Neural progenitor cell (in vitro differentiated cells): ENCODE measurements at places on chromosomes 3 and 15. TPM values are rescaled to one million over a fixed set of nuclear protein-coding genes. Genes with fewer than 3 reads are reported as not detected.
A peak's percentile ranks its signal among the peaks of the same experiment; 100 is the strongest.

DNA sequence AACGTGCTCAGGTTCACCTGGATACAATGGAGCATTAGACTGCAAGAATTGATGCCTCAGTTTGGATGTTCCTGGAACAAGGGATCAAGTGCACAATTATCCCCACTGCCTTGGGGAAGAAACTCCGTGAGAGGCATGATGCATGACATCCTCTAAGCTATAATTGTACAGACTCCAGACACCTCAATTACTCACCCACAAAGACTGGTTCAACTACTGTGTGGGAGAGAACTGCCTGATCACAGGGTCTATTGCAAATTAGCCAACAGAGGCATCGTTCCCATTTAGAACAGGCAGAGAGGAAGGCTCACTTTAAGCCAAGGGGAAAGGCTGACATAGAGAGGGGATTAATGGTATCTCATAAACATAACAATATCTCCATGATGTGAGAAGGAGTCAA lies 43.5 kb downstream of the ARRDC4 start:
- DNase-seq, result no peak

GRCh38 chr3:54670201-54671000 lies 257.5 kb downstream of the LRTM1 start:
- DNase-seq, result peak; percentile 44

MOBP gene
- total RNA-seq, result not detected in 2 replicates

GRCh38 chr3:10281951-10282350 lies 10.8 kb downstream of the GHRL start:
- DNase-seq, result no peak

DNA sequence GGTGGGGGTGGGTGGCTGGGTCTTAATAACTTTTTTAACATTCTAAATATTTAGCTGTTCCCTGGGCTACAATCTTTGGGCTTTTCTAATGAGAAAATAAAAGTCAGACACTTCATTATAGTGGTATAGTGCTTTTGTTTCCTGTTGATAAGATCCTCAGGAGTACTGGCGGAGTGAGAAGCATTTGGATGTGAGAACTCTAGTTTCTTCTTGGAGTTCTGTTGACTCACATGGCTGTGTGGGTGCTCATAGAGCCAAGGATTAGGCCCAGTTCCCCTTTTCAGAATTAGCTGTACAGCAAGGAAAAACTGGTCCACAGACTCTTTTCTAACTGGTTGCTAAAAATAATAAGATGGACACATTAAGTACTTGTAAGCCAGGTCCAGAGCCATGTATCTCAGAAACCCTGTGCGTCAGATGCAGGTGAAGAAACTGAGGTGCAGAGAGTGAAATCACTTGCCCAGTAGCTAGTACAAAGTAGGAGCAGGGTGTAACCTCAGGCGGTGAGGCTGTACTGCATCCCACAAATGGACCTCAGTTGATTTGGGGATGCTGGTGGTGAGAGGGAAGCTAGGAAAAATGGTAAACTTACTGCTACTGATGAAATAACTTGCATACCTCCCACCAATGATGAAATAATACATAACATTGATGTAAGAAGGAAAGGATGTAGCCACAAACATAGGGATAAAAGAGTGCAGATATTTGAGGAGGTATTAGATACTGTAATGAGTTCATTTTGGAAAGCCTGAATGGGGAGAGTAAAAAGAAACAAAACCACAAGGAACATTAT lies 2.3 kb downstream of the ITPR1 start:
- DNase-seq, result no peak

BRK1 gene
- 123 and 133 TPM in 2 replicates for total RNA-seq

CNTN3 gene
- total RNA-seq, result 0.21 and 0.40 TPM in 2 replicates

DNA sequence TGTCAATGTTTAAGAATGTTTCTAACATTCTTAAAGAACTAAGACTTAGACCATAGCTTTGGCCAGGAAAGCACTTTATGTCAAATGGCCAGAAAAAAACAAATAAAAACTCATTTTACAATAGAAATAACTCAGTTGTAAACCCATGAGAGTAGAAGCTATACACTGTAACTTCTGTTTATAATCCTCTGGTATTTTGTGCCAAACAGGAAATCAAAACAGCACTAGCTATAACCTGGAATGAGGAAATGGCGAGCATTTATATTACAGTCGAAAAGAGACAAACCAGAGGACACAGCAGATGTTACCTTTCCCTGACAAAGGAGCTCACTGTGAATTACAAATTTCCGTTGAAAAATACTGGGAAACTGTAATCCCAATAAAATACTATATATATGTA lies 10.3 kb downstream of the GK5 start:
- no peak for DNase-seq

DNA sequence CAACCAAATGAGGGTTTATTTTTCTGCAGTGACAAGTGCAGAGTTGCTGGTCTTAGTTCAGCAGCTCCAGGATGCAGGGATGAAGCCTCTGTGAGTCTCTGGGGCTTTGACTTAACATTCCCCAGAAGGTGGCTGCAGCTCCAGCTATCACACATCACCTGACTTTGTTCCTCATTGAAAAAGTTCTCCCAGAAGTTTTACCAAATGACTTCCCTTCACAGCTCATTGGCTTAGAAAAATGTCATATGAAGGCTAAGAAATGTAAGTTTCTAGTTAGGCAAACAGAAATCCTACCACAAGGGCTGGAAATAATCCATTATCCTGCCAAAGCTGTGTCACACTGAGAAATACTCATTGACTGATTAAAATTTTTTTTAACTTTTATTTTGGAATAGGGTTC lies 184.9 kb downstream of the MINAR1 start:
- no peak for DNase-seq

DNA sequence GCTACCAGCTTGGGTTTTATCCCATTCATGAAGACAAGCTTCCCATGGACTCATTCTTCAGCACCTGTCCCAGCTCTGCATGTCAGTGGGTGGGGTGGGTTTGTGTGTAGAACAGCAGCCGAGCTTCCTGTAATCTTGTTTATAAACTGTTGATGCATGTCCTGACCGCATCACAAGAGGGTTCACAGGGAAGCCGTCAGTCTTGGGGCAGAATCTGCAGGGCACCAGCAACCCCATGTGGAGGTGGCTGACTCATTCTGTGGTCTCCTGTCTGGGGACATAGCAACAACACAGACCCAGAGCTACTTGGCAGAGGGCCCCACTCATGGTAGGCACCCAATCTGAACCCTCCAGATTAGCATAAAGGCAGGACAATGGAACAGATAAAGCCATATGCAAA lies 35.6 kb downstream of the DAPK2 start:
- DNase-seq, result no peak

DNA sequence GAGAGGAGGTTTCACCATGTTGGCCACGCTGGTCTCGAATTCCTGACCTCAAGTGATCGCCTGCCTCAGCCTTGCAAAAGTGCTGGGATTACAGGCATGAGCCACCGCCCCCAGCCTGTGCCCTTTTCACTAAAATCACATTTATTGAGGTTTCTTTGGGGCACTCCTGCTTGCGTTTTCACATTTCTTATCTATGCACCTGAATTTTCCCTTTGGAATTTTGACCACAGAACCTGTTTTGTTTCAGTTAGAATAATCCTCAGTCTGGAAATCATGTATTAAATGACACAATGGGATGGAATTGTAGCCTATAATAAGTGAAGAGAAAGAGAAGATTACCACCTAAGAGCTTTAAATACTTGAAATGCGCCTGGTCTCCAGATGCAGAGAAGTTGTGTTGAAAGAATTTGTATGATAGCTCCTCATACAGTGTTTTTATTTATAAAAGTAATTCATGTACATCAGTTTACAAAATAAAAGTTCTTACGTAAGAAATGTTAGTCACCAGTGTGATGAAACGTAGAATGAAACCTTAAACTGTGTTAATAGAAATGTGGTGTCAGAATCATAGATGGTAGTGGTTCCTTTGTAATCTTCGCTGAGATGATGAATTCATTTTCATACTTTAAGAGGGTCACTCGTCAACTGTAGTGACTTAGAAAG lies 107.0 kb downstream of the TCF12 start:
- peak; percentile 11 for DNase-seq
